AG08395 (cell line): ENCODE measurements at places on chromosomes 12 and 14.

DNA sequence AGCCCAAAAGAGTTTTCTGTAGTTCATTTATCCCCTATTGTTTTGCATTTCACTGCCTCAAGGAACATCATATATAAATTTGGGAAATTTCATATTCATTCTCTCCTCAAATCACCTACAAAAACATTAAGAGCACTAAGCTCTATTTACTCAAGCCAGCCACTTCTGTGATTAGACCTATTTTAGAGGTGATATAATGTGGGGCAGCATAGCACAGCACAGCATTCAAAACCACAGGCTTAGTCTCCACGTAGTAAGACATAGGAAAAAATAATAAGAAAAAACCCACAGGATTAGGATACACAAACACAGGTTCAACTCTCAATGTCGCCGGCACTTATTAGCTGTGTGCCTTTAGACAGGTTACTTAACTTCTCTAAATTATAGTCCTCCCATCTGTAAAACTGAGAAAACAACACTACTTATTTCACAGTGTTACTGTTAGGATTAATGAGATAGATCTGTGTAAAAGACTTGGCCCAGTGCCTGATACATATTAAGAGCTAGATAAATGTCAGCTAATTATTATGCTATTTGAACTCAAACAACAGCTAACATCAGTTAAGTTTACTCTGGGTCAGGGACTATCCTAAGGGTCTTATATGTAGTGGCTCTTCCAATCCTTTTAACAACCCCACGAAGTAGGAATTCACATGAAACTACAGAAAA lies 20.3 kb downstream of the DCAF5 start:
- DNase-seq, result no peak

DNA sequence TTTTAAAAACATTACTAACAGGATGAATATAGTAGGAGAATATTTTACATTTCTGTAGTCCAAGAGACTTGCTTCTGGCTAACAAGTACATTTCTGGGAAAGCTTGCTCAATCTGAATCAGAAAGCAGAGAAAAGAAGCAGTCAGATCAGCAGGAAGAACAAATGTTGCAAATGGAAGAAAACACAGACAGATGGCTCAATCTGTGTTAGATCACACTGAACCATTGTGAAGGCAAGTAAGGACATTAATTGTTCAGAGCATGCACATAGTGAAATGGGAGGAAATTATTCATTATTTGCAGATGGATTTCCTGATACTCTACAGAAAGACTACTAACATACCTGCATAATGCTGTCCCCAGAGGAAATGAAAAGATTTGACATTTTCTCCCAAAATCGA lies 65.2 kb upstream of the CNOT2 start:
- no peak for DNase-seq

DNA sequence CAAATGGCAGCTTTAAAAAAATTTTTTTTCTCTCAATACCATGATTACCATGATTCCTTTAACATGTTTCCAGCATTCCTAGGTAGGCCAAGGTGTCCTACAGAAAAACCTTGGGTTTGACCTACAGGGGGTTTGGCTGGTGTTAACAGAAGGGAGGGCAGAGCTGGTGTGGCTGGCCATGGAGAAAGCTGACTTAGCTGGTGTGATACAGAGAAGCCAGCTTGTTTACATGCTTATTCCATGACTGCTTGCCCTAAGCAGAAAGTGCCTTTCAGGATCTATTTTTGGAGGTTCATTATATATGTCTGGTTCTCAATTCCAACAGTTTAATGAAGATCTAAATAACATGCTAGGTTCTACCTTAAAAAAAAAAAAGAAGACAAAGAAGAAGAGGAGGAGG lies 68.6 kb downstream of the EEA1 start:
- no peak for DNase-seq

DNA sequence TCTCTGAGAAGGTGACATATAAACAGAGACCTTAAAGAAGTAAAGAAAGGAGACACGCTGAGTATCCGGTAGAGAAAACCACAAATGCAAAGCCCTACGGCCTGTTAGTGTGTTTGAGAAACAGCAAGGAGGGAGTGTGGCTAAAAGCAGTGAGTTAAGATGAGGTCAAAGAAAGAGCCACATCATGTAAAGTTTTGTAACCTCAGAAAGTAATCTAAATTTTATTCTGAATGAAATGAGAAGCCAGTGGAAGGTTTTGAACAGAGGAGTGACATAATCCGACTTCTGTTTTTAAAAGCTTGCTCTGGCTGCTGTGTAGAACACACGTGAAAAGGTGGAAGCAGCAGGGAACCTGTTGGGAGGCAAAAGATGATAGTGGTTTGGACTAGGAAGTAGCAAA lies 32.6 kb downstream of the PPP2R5E start:
- no peak for DNase-seq

DNA sequence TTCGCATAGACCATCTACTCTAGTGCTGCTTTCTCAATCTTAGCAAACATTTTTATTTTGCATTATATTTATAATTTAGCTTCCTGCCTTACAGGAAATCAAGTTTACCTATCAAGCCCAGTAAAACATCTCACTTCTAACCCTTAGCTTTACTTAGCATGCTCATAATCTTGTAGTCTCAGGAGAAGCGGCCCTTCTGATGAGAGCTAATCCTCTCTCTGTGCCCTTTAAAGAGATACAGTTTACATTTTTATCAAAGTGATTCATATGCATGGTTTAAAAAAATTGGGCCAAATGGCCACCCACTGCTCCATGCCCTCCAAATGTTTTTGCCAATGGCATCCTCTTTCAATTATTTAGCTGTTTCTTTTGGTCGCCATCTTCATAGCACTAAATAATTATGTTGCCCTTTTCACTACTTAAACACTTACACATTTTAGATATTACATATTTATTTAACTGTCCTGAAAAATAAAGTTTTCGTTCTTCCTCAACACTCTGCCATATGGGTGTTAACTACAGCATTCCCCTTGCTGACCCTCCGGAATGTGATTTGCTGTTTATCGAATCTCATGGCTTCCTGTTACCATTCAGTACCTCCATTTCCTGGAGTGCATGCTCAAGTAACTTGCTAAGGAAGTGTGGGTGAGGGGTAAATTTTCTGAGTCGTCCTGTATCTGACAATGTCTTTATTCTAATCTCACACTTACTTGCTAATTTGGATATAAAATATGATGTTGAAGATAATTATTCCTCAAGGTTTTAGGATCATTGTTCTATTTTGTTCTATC lies 29.3 kb downstream of the YLPM1 start:
- no peak for DNase-seq

DNA sequence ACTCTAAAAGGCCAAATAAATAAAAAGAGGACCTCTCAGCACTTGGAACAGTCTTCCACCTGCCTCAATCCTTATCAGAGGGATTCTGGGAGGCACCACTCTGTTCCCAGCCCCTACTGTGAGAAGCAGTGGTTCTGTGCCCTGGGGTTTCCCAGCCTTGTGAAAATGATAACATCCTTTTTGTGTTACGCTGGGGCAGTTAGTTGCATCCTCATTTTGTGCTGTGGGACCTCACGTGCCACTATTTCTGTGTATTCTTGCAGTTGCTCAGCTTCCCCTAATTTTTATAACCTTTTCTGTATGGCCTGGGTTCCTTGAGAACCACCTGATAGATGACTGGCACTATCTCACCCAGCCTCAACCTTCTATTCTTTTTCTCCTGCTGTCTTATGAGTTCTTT lies 10.8 kb upstream of the CMA1 start:
- DNase-seq, result no peak

GRCh38 chr12:53328043-53328435 lies 6.6 kb upstream of the AAAS start:
- no peak for DNase-seq

- peak; percentile 22 for DNase-seq
Measured at GRCh38 chr12:69239922-69240630, 707 bp downstream of the CPSF6 start.

DNA sequence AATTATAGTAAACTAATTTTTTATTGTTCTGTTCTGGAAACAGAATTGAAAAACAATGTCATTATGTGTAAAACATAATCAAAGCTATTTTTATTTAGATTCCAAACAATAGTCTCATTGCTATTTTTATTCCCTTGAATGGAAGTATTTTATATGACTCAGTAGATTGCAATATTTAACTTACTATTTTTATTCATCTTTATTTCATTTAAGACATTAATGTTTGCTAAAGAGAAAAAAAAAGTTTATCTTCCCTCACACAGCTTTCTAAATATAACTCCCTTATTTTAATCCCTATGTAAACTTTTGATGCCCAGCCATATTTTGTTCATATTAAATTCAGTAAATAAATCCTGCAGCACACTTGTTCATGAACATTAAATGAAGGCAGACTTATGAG lies 622.4 kb downstream of the SLC6A15 start:
- no peak for DNase-seq

GRCh38 chr12:53193985-53194716 lies 12.9 kb downstream of the ITGB7 start:
- no peak for DNase-seq

DNA sequence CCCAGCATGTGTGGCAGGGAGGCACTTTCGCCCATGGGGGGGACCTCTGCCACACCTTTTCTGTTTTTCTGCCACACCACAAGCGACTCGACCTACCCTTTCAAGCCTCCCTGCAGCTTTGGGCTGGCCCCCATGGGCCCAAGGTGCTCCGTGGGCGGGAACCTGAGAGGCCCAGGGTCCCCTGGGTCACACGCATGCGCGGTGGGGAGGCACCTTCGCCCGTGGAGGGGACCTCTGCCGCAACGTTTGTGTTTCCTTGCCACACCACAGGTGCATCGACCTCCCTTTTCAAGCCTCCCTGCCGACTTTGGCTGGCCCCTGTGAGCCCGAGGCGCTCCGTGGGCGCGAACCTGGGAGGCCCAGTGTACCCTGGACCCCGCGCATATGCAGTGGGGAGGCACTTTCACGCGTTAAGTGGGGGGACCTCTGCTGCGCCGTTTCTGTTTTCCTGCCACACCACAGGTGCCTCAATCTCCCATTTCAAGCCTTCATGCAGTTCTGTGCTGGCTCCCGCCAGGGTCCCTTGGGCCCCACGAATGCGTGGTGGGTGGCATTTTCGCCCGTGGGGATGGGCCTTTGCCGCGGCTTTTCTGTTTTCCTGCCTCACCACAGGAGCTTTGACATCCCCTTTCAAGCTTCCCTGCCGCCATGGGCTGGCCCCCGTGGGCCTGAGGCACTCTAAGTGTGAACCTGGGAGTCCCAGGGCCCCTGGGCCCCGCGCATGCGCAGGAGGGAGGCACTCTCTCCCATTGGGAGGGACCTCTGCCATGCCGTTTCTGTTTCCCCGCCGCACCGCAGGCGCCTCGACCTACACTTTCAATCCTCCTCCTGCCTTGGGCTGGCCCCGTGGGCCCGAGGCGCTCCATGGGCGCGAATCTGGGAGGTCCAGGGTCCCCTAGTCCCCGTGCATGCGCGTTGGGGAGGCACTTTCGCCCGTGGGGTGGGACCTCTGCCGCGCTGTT lies 332.2 kb downstream of the ALG10 start:
- no peak for DNase-seq

- DNase-seq, result no peak
Measured at GRCh38 chr14:71271166-71271945, 364.1 kb downstream of the PCNX1 start.

GRCh38 chr14:74302152-74302628 lies 544 bp downstream of the ABCD4 start:
- peak; percentile 72 for DNase-seq

DNA sequence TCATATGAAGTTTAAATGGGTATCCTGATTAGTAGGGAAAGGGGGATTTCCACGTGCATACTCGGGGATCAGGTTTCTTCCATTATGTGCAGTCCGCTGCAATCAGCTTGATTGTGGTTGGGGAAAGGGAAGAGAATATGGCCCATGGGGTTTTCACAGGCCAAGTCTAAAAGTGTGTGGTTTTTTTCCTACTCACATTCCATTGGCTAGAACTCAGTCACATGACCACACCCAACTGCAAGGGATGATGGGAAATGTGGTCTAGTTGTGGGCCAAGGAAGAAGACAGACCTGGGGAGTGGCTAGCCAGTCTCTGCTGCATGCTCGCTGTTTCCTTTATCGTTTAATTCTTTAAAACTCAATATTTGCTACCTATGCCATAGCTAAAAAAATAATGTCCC lies 105.1 kb downstream of the PRIMA1 start:
- no peak for DNase-seq

- peak; percentile 70 for DNase-seq
Measured at GRCh38 chr12:2959505-2960389, 550 bp downstream of the TEAD4 start.

DNA sequence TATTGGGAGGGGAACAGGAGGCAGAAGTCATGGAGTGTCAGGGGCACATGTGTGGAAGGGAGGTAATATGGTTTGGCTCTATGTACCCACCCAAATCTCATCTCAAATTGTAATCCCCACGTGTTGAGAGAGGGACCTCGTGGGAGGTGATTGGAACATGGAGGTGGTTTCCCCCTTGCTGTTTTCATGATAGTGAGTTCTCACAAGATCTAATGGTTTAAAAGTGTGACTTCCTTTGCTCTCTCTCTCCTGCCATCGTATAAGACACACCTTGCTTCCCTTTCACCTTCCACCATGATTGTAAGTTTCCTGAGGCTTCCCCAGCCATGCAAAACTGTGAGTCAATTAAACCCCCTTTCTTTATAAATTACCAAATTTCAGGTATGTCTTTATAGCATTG lies 41.6 kb upstream of the CDK17 start:
- DNase-seq, result no peak

GRCh38 chr12:32920506-32921085 lies 24.0 kb upstream of the PKP2 start:
- DNase-seq, result no peak

- DNase-seq, result no peak
Measured at GRCh38 chr12:120642826-120643225, 2.4 kb downstream of the CABP1 start.

GRCh38 chr12:49232940-49233841 lies 31.7 kb upstream of the TUBA1C start:
- DNase-seq, result peak; percentile 40

DNA sequence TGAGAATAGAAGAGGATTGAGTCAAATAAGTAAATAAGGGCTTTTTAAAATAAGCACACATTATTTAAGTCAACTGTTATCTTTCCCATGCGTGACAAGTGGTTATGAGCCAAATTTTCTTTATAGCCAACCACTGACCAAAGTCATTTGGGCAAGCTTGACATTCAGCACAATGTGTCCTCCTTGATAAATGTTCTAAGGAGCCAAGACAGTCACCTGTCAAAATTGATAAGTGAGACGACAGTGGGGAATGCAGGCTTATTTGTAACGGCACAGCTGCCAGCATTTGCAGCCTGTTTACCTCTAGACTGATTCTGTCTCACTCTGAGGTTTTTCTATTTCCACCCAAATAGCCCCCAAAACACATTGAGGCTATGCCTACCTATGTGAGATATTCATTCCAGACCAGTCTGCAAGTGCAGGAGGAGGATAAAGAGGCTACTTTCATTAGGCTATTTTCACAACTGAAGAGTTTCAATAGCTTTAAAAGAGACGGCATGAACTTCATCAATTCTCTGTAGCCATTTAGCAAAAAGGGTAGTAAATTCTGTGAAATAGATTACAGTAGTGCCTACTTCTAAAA lies 339.5 kb downstream of the PDZRN4 start:
- no peak for DNase-seq

- DNase-seq, result no peak
Measured at GRCh38 chr14:101174522-101174838, 271.0 kb upstream of the RTL1 start.
